ENCODE measurements at places on chromosomes 12 and 14.
A peak's percentile ranks its signal among the peaks of the same experiment; 100 is the strongest.

DNA sequence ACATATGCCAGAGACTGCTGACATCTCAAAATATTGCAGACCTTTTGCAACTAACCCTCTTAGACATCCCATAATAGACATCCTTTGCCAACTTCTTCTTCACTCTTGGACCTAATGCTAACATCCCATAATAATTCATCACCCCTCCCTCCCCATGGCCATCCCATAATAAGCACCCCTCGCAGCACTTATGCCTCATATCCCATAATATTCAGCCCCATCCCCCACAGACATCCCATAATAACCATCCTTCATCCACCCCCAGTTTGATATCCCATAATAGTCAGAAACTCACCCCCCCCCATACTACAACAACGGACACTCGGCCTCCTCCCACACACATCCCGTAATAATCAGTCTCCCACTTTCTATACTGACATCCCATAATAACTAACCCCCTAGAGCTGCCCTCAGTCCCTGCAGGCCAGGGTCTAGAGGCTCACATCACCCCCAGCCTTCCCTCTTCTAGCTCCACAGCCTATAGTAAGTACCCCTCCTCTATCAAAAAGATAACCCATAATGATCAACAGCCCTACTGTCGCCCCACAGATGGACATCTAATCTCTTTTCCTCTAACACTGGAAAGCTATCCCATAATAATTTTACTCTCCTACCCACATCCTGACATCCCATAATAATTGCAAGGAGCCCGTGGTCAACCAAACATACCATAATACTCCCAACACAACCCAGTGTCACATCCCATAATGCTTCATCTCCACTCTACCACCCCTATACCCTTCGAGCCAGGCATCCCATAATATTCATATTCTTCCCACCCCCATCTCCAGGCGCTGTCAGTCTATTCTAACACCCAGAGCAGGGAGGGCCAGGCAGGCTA, 792 bp upstream of the CHD4 start:
- no peak for DNase-seq

- DNase-seq: peak; percentile 50
These were observed 19.4 kb downstream of the BDKRB1 start for GRCh38 chr14:96275177-96276112.

DNA sequence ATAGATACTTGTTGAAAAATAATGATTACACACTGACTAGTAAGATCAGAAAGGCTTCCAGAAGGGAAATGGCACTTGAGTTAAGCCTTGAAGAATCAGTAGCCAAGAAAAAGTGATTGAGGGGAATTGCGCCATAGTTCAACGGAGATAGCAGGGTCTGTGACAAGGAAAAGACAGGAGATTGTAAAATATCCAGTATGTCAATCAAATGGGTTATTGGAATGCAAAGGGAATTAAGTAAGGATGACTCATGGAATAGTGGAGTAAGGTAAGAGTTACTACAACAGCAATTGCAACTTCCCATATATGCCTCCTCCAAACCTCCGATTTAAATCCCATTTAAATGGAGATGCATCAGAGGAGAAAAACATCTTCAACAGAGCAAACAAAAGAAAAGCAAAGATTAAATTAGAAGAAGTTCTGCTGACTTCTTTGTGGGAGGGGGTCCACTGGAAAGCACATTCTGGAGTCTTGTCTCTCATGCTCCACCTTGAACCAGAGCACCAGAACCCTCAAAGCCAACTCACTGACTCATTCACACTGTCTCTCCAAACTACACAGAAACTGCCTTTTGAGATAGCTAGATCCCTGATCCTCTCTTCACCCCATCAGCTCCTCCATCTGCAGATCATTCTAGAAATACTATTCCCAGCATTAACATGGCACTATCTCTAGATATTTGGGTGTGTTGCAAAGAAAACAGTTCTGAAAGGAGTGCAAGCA, 138.2 kb downstream of the NUAK1 start:
- no peak for DNase-seq

GRCh38 chr12:51087818-51088217, 4.4 kb upstream of the CSRNP2 start:
- DNase-seq: no peak

GRCh38 chr14:95217391-95217900, 60.1 kb upstream of the DICER1 start:
- DNase-seq: no peak

DNA sequence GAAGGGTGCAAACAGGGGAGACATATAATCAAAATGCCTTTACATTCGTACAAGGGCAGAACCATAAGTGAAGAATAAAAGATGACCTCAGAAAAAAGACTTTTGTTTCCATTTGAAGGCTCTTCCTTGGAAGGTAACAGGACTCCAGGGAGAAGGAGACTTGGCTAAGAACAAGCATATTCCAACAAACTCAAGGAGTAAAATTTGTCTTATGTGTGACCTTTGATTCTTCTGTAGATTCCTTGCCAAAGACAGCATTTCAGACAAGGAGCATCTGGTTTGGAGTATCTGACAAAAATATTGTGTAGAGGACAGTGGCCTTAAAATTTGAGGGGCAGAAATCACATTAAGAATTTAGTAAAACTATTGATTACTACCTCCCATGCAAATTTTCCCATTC, 991.9 kb downstream of the FLRT2 start:
- no peak for DNase-seq

- no peak for DNase-seq
These were observed 36.5 kb downstream of the CORO1C start for GRCh38 chr12:108694812-108695278.

GRCh38 chr14:56648508-56649301, 69.1 kb downstream of the TMEM260 start:
- DNase-seq: no peak

- DNase-seq: no peak
These were observed 15.0 kb upstream of the NT5DC3 start for GRCh38 chr12:103855896-103856657.

DNA sequence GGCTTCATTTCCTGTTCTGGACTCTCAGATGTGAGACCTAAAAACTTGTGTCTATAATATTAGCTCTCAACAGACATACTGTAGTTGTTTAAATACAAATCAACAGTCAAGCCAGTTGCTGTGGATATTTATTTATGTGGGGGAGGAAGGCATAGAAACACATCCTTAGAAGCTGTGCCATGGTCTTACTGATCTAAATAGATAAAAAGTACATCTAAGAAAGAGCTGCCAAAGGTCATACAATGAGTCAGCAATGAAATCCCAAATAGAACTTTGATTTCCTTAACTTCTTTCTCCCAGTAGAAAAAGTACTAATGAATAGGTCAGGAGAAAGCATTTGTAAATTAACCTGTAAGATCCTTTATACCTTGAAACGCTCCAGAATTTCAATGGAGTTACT, 185.1 kb downstream of the AKAP6 start:
- DNase-seq: no peak

DNA sequence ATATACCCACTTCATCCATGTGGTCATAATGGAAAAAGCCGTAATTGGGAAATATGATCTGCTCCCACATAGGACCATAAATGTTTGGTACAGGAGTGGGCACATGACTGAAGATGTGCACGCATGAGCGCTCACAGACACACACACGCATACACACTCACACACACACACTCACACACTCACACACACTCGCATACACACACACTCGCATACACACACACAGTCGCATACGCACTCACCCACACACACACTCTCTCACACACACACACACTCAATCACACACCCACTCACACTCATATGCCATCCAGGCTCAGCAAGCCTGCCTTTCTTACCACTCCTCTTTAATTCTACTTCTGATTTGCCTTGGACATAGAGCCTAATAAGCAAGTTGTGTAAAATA, 45.6 kb upstream of the EGLN3 start:
- DNase-seq: no peak

GRCh38 chr12:102833687-102834441, 83.2 kb downstream of the PAH start:
- DNase-seq: peak; percentile 15

- DNase-seq: no peak
These were observed 156.0 kb downstream of the DAD1 start for GRCh38 chr14:22433069-22433468.

DNA sequence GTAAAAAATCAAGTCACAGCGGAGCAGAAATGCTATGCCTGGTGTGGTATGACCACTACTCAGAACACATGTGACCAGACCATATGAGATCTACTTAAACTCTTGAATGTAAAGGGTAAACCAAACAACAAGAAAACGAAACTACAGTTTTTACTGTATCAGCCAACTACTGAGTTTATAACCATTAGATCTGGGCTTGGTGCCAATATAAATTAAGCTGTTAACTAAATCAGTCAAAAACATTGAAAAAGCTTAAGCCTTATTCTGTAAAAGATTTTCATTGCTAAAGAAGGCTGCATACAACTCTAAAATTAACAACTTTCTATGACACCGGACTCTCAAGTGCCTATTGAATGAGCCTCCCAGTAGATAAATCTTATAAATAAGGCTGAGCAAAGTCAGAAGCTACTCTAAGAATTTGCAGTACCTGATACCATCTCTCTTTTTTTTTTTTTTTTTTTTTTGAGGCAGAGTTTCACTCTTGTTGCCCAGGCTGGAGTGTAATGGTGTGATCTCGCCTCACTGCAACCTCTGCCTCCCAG, 35.4 kb downstream of the SPTLC2 start:
- peak; percentile 73 for DNase-seq

DNA sequence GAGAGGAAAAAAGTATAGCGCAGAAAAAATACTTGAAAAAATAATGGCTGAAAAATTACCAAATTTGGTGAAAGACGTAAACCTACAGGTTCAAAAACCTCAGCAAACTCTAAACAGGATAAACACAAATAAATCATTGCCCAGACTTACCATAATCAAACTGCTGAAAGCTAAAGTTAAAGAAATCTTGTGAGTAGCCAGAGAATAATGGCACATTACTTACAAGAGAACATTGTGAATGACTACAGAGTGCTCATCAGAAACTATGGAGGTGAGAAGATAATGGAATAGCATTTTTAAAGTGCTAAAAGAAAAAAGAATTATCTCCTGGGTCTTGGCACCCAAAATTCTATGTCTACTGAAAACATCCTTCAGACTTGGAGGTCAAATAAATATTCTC, 36.0 kb downstream of the ATF1 start:
- no peak for DNase-seq

GRCh38 chr14:91910196-91910595, 37.3 kb downstream of the FBLN5 start:
- no peak for DNase-seq

DNA sequence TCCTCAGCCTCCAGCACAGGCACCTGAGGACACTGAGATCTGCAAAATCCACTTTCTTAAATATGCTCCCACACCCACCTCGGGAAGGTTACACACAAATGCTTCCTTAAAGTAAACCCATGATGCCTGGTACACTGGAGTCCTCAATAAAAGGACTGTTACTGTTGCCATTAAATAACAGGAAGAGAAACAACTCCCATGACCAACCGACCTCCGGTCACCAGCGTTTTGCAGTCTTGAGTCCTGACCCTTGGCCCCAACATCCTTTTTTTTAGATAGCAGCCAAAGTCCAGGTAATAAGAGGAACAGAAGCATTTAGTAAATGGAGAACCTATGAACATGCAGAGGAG, 42.4 kb downstream of the ITPK1 start:
- no peak for DNase-seq

GRCh38 chr12:43856972-43857371, 21.1 kb downstream of the TMEM117 start:
- DNase-seq: no peak

- no peak for DNase-seq
These were observed 55.8 kb downstream of the PRIMA1 start for GRCh38 chr14:93732524-93732923.

DNA sequence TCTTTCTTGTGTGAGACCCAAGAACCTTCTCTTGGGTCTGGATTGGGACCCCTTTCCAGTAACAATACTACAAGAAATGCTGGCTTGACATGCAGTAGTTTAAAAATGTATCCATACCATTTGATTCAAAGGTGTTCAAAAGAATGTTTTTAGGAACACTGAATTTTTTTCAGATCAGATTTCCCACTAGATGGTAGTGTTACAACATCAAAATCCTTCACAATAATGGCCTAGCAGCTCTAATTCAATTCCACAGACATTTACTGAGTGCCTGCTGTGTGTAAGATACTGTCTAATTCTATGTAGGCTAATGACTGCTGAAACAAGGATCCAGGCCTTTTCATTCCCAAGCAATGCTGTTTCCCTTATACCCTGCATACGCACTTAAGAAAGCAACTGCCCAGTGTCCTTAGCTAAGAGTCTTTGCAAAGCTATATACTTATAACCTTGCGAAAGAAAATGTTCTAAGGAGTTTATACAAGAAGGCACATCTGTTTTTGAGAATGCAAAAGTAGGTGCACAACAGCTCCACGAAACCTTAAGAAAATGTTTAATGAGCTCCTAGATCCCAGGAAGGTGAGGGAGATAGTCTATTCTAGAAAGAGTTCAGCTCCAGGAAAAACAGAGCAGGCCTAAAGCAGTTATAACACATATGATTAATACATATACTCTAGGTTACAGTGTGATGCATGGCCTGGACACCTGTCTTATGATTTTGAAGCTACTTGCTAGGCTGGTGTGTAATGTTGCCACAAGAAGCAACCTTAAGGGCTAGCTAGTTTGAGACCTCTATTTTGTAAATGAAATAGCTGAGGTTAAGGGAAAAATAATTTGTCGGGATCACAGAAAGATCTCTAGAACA, 50.9 kb upstream of the PKP2 start:
- DNase-seq: peak; percentile 31

GRCh38 chr12:52323416-52324152, 2.4 kb upstream of the KRT83 start:
- no peak for DNase-seq

DNA sequence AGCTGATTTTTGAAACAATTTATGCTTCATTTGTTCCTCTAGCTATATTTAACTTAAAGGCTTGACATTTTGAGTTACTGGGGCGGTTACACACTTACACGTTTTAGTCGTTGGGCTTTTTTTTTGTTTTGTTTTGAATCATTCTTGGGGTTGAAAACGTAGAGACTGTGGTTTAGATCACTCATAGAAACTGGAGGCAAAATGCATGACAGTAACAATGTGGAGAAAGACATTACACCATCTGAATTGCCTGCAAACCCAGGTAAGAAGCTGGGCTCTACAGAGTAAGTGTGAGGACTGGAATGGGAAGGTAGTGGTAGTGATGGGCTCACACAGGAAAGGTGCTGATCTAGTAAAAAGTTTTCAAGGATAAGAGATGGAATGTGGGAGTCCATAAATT, at the start of gene CLEC2D:
TSS of gene CLEC2D (plus strand) at position 180 of the 400 bp plus-strand sequence. CDS start at position 202, 22 bp downstream.
- DNase-seq: no peak

GRCh38 chr12:39426636-39427240, 16.2 kb downstream of the KIF21A start:
- DNase-seq: no peak
